Stimulated activated memory B cell treated with anti-CD40 and anti-IgM and Interleukin-4, amounts not matched to agents 10 μg/mL and 1 μg/mL and 100 μg/mL, for 72 hours (primary cell): ENCODE measurements at places on chromosomes 2 and 18.
A peak's percentile ranks its signal among the peaks of the same experiment; 100 is the strongest.

GRCh38 chr2:31886700-31887099, 124.1 kb downstream of the MEMO1 start:
- no peak for ATAC-seq

GRCh38 chr2:85601771-85602475, 575 bp downstream of the TMEM150A start:
- ATAC-seq = peak; percentile 66

GRCh38 chr2:237685408-237685807, 58.0 kb downstream of the LRRFIP1 start:
- ATAC-seq = no peak

DNA sequence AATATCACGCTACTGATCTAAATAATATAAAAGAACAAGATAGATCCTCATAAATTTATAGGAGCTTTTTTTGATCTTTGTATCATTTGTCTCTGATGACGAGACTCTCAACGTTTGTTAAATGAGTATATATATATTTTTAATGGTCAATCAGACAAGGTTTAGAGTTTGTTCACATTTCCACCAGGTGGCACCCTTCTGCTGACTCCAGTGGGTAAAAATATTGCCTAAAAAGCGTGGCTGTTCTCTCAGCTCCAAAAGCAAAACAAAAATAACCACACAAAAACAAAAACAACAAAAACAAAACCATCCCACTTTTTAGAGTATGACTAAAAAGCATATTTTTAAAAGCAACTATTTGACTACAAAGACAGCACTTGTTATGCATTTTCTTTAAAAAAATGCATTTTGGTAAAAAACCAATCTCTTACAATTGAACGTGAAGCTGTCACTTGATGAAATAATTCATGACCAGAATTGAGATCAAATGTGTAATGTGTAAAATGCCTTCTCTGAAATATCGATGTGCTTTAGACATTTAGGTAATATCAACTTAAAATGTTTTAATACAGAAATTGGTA, 723.2 kb downstream of the DPP10 start:
- no peak for ATAC-seq

- ATAC-seq = no peak
Measured at GRCh38 chr2:179804206-179804605, 57.2 kb downstream of the ZNF385B start.

DNA sequence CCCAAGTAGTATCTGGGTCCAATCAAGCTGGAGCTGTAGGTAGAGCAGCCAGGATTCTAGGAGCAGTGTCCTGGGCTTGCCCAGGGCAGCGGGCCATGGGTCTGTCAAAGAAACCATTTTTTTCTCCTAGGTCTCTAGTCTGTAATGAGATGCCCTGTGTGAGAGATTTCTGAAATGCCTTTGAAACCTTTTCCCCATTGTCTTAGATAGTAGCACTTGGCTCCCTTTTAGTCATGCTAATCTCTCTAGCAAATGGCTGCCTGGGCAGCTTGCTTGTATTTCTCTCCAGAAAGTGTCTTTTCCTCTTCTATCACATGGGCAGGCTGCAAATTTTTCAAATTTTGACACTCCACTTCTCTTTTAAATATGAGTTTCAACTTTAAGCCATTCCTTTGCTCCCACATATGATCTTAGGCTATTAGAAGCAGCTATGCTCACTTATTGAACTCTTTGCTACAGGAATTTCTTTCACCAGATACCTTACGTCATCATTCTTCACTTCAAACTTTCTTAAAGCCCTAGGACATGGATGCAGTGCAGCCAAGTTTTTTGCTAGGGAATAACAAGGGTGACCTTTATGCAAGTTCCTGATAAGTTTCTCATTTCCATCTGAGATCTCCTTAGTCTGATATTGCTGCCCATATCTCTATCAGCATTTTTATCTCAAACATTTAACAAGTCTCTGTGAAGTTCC, 890.2 kb upstream of the VRK2 start:
- no peak for ATAC-seq

GRCh38 chr2:68385220-68385906, 20.3 kb downstream of the PLEK start:
- ATAC-seq = peak; percentile 87

- peak; percentile 78 for ATAC-seq
Measured at GRCh38 chr18:76914314-76914713, 92.0 kb downstream of the ZNF236 start.

DNA sequence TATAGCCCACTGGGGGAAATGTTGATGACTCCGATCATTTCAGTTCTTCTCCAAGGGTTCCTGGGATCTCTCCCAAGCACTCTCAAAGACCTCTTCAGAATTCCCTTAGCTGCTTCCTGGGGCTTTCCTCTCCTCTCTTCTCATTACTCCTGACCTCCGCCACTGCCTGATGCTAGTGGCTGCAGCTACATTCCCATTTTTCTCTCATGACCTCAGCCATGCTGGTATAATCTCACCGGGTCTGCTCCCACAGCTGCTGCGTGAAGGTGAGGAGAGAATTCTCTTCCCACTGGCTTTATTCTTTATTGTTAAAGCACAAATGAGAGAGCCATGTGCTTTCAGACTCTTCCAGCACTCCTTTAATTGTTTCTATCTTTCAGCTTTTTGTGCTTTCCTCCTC, 312.0 kb upstream of the ETAA1 start:
- no peak for ATAC-seq

- peak; percentile 88 for ATAC-seq
Measured at GRCh38 chr18:61360404-61361383, 27.5 kb downstream of the CDH20 start.

DNA sequence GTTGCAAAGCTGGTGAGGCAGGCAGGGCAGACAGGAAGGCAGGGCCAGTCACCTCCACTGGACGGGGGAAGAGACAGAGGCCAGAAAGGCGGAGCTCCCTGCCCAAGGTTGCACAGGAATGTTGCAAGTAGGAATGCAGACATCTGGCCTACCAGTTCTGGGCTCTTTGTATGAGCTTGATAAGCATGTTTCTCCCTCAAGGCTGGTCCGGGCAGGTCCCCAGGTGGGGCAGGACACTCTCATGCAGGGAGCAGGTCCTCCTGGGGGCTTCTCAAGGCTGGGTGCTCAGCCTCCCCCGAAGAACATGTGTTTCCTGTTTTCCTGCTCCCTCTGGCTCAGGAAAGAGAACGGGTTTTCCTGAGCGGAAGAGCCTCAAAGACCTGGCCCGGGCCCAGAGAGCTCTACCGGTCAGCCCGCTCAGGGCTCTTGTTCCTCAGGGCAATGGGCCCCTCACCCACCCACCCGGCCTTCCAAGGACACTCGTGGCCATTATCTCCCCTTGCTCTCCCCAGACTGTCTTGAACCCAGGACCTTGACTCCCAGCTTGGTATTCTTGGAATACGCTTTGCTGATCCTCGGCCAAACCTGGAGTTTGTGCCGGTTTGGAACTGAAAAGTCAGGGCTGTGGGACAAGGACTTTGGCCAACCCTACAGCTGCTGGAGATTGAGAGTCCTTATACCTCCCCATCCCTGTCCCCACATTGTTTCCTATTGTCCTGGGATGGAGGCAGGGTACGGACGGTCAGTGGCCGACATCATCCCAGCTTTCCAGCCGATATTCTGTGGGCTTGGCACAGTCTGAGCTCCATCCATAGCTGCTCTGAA, 87.7 kb upstream of the HAAO start:
- no peak for ATAC-seq

- no peak for ATAC-seq
Measured at GRCh38 chr2:23635442-23636340, 250.7 kb downstream of the KLHL29 start.

- ATAC-seq = no peak
Measured at GRCh38 chr18:67766930-67767329, 250.4 kb upstream of the DSEL start.

DNA sequence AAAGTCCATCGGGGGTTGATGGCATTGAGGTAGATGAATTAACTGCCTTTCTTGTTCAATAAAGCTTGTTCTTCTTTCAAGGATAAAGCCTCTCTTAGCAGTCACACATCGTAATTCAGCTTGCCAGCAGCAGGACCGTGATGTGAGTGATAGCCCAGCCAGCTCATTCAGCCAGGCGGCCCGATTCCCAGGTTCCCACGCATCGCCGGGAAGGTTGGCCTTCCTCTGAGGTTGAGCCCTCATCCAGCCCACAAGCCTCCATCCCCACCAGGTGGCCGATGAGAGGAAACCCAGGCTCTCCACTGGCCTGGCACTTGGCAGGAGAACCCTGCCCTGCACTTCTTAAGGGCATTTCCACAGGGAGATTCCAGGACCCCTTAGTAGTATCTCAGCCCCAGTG, 4.7 kb downstream of the AGAP1 start:
- ATAC-seq = no peak

- ATAC-seq = peak; percentile 70
Measured at GRCh38 chr2:16653799-16654198, 11.8 kb downstream of the CYRIA start.

DNA sequence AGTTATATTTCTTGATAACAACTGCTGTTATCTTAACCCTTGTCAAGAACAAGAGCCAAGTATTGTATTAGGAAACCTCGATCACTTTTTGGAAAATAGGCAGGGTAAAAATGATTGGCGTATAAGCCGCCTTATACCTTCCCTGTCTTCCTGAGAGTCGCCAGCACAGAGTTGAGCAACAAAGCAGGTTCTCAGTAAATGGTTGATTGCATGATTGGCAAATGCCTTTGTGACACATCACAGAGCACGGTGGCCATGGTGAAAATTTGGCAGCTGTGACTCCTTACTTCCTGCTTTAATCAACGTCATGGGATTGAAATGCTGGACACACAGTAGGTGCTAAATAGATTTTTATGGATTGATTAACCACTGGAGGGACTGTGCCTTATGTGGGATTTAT, 3.9 kb upstream of the KLHL29 start:
- no peak for ATAC-seq

DNA sequence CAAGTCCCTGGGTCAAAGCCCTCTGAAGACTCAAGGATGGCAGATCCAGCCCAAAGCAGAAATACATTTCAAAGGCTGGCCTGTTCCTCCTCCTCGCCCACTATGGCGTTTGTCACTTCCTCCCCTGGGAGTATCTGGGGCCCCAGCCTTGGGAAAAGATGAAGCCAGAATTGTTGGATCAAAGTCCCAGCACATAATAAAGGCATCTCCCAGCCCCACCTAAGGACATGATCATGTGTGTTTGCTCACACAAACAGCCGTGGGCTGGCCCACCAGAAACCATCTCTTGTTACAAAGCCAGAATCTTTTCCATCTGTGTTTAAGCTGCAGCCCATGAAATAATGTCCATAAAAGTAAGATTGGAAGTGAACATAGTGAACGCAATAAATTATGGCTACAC, 50.1 kb upstream of the HAAO start:
- ATAC-seq = no peak

DNA sequence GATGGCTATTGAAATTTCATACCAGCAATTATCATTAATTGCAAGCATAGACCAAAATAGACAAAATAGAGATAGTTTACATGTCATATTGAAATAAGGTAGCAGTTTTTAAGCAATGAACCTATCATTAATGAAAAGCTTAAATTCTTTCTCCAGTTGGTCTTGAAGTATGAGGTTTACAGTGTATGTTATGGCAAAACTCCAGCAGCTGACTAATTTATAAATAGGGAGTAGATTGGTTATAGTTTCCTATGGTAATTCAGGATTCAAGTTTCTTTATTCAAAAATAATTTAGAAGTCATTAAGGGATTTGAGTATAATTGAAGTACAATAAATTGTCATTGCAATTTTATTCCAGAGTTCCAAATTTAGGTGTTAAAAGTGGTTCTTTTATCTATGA, 69.6 kb upstream of the COL5A2 start:
- no peak for ATAC-seq
